Stimulated activated CD4-positive, alpha-beta T cell treated with anti-CD3 and anti-CD28 coated beads, Interleukin-12 subunit alpha, Interleukin-12 subunit beta, amount 100 ng/mL, for 48 hours (primary cell): ENCODE measurements at places on chromosomes 2 and 18.

DNA sequence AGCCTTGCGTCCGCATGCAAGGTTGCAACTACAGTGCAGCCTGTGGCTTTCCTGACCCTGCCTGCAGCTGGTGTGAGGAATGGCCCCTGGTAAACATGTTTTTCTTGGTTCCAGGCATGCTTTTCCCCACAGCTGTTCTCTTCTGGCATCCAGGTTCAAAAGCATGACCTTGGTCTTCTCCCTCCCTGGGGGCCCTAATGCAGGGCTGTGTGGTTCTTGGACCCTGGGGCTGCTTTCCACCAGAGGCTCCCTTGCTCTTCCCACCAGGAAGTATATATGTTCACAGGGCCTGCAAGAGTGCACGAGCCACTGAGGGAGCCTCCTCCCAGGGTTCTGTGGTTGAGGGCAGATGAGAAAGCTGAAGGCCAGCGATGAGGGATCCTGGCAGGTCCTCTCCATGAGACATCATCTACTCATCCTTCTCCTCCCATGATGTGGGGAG is 125.9 kb downstream of the BCL2L11 start:
- no peak for DNase-seq

GRCh38 chr2:179917272-179917671 is 55.9 kb upstream of the ZNF385B start:
- DNase-seq: no peak

GRCh38 chr2:22787745-22788144 is 597.2 kb upstream of the KLHL29 start:
- no peak for DNase-seq

GRCh38 chr2:217585362-217585761 is 417.4 kb downstream of the TNS1 start:
- no peak for DNase-seq

DNA sequence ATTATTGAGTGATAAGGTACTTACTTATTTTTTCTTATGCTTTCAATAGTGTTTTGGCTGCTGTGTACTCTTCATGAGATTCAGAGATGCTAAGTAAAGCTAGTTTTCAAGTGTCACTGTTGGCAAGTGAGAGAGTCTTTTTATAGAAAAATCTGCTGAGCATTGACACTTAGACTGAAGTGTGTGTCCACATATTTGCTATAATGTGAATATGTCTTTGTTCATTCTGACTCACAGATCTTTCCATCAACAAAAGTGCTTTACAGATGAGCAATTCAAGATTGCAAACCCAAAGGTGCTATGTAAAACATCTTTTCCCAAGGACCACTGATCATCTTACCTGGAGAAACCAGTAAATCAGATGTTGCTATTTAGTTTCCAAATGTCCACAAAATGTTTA is 410.6 kb upstream of the FIGN start:
- DNase-seq: no peak

GRCh38 chr2:128372621-128373341 is 54.1 kb upstream of the HS6ST1 start:
- no peak for DNase-seq

DNA sequence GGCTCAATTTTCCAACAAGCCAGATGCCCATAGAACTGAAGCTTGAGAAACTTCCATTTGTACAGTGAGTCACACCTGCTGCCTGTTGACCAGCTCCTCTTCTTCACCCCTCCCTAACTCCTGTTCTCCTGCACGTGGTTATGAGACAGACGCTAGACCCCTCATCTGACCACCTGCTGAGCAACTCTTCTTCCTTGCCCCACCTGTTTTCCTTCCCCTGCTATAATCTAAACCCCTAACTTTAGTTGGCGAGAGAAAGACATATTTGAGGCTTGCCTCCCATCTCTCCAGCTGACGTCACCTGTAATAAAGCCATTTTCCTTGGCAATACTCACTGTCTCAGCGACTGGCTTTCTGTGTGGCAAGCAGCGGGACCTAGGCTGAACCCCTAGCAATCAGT is 22.3 kb upstream of the ITM2C start:
- DNase-seq: no peak
